Thymus (tissue), 14 donors: ENCODE measurements at places on chromosomes 6 and 20. TPM values are rescaled to one million over a fixed set of nuclear protein-coding genes. Genes with fewer than 3 reads are reported as not detected.
A peak's percentile ranks its signal among the peaks of the same experiment; 100 is the strongest.

GRCh38 chr6:47206626-47207025 is 103.1 kb downstream of the TNFRSF21 start:
- DNase-seq: no peak

Gene PLG
- polyA plus RNA-seq: 0.07 TPM

- no peak for DNase-seq
Observed at GRCh38 chr6:158069800-158070195, 88.1 kb downstream of the SYNJ2 start.

GRCh38 chr6:152146385-152146784 is 338.9 kb downstream of the ESR1 start:
- no peak for DNase-seq

Gene E2F1
- 3.3 TPM for polyA plus RNA-seq

Gene SLC22A16
- 1.0 TPM for polyA plus RNA-seq

Gene LY6G6D
- polyA plus RNA-seq: not detected

Gene HLA-DQB2
- 12.2 TPM for polyA plus RNA-seq

Gene COL21A1
- 3.5 TPM for polyA plus RNA-seq

DNA sequence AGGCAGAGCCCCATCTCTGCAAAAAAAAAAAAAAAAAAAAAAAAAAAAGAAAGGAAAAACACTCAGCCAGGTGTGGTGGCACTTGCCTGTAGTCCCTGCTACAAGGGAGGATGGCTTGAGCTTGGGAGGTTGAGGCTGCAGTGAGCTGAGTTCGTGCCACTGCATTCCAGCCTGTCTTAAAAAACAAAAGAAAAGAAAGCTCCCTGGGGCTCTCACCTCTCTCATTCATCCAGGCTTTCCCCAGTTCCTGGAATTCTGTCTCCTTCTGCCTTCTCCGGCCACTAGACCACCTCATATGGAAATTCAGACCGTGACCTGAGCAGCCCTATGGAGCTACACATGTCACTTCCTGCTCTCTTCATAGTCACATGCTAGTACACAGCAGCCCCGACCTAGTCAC is 101.1 kb upstream of the TAB2 start:
- no peak for DNase-seq

Gene CCN5
- polyA plus RNA-seq: 3.5 TPM

Gene CD40
- 30.6 TPM for polyA plus RNA-seq

DNA sequence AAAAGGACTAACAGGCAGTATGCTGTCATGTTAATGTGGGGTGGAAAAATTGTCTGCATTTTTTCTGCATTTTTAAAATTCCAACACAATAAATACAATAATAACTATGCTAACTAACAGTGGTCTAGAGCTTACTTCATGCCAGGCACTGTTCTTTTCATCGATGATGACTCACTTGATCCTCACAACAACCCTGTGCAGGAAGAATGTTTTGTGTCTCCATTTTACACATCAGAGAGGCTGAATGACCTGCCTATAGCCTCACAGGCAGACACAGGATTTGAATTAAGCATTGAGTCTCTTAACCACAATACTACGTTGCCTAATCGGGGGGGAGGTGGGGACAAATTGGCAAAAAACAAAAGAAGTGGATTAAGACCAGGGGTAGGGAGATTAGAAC is 26.9 kb upstream of the FANCE start:
- no peak for DNase-seq

GRCh38 chr6:84422380-84422968 is 195.0 kb upstream of the CEP162 start:
- no peak for DNase-seq

Gene NMBR
- polyA plus RNA-seq: 0.07 TPM

GRCh38 chr6:90271831-90272230 is 24.8 kb downstream of the BACH2 start:
- DNase-seq: no peak

DNA sequence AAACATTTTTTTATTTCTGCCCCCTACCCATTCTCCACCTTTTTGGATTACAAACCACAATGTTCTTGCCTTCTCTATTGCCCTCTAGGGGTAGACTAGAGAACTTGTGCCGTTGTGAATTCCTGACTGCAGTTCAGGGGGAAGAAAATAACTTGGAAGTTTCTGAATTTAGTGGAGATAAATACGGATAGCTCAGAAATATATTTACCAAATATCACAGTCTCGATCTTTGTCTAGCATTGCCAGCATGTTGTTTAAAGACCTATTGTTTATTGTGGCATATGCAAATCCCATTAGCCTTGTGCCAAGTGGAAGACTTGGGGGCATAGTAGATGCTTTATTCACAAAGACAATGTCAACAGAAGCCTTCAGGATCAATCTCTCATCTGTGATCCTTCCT is 154.1 kb upstream of the MMS22L start:
- DNase-seq: no peak

DNA sequence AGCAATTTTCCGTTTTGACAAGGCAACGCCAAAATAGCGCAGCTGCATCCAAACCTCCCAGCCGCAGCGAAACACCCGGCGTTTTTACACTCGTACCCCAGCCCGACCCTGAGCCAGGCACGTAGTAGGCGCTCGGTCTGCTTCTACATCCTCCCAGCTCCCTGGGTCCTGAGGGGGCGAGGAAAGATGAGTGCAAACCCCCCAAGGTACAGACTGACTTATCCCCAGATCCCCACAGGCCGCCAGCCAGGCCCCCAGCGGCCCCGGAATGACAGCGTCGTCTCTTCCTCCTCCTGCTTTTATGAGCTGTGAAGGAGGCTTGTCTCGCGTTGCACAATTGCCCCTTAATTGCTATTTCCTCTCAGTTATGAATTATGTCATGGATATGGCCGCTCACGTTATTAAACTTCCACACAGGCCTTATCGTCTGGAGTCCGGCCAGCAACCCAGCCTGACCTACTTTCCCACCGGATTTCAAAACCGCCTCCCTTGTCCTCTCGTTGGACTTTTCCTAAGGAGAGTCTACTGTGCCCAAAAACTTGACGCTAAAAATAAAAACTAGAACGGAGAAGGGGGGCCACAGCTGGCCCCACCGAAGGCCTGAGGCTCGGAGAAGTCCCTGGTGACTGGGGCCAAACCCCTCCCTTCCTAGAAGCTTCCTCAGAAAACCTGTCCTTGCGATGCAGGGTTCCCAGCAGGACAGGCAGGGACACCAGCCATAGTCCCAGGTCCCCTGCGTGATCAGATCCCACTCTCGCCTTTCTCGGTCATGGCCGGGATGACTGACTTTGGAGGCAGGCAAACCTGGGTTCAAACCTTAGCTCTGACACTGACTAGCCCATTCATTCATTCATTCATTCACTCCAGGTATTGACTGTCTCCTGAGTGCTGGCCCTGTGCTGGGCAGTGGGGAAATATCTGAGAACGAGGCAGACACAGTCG is 130.9 kb upstream of the PTPN1 start:
- no peak for DNase-seq

Gene FAXC
- polyA plus RNA-seq: 11.7 TPM

DNA sequence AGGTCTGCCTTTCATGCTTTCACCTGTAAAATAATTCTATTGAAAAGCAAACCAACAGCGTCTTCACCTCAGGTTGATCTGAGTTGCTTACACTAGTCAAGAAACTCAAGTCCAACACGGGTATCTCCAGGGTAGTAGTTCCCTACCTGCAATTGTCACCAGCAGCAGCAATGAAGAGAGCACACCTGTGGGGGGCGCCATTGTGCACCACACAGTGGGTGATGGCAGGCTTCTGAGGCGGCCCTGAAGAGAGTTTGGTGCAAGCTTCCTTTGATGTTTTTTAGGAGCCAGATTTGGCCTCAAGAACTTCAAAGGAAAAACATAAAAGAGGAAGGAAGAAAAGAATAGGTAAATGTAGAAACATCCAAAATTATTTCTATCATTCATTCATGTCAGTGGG is 45.1 kb downstream of the KIAA0319 start:
- no peak for DNase-seq

GRCh38 chr6:159125951-159126352 is 43.2 kb upstream of the FNDC1 start:
- no peak for DNase-seq

DNA sequence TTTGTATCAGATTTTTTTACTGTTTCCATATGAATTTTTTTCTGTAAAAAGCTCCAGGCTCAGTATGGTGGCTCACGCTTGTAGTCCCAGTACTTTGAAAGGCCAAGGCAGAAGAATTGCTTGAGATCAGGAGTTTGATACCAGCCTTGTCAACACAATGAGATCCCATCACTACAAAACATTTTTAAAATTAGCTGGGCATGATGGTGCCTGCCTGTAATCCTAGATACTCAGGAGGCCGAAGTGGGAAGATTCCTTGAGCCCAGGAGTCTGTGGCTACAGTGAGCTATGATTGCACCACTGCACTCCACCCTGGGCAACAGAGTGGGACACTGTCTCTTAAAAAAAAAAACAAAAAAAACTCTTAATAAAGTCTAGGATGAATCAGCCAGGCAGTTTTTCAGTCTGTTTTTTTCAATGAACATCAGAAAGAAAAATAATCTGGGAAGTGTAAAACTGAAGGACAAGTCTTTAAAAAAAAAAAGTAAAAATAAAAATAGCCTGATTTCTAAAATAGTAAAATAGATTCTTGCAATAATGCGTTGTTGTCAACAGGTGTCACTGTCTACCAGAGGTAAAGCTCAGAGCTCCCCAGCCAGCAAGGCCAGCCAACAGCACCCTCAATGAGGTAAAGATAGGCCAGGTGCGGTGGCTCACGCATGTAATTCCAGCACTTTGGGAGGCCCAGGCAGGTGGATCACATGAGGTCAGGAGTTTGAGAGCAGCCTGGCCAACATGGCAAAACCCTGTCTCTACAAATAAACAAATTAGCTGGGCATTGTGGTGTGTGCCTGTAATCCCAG is 9.3 kb upstream of the ATG5 start:
- peak; percentile 16 for DNase-seq

DNA sequence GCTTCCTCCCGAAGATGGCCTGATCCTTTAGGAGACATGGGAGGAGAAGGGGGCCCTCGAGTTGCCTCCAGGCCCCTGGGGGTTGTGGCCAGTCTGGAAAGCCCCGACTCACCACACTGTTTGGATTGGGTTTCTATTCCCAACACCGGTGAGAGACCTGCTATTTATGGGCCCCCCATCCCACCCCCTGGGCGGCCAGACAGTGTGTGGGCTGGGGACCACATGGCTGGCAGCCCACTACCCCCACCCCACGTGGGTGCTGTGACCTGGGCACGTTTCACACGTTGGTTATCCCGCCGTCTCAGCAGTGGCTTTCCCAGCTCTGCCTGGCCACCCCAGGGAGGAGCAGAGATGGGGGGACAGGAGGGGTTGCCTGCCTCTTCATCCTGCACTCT is 116.1 kb downstream of the VEGFA start:
- no peak for DNase-seq

- DNase-seq: no peak
Observed at GRCh38 chr6:147900247-147900830, 391.8 kb downstream of the SAMD5 start.

DNA sequence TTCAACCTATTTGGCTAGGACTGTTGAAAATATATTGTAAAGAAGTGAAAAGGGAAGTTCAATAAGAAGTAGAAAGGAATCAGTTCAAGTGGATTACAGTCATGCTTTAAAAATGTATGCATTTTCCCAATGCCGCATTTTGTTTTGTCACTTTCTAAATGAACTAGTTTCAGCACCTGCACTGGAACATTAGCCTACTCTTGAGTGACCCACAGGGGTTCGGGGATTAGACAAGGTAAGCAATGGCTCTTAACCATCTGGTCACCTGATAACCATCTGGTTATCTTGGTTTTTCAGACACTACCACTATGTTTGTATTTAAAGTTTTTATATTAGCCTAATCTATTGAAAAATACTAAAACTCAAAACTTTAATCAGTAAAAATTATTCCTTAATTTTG is 97.6 kb downstream of the CD164 start:
- no peak for DNase-seq

- no peak for DNase-seq
Observed at GRCh38 chr6:21922086-21922485, 328.5 kb downstream of the SOX4 start.

Gene BANF2
- 0.25 TPM for polyA plus RNA-seq

DNA sequence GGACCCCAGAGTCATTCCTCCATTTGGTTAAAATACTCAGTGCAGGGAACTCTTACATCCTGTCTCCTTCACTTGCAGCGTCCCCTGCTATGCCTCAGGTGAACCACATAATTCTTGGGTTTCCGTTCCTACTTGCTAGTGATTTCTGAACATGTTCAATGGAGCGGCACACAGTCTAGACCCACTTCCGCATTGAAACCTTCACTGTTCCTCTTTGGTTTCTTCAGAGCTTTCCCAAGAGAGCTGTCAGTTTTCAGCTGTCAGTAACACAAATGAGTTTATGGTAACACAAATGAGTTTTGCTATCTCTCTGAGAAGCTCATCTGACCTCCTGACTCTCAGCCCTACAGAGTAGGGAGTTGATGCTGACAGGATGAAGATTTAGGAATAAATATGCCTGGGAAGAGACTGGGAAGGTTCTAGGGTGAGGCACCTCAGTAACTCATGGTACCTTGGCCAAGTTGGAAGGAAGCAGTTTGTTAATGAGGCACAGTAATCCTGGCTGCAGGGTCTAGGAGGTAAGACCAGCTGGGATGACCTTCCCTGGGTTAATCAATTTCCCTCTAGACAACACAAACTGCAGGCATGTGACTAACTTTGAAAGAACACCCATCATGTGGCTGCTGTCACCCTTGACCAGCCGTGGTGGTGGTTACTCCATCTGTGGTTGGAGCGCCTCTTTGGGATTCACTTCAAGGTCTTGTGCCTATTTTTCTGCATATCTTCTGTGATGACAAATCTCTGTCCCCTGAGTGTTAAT is 5.4 kb downstream of the SYS1 start:
- peak; percentile 48 for DNase-seq

Gene CLPSL1
- polyA plus RNA-seq: 0.14 TPM

Gene SLC25A27
- 27.0 TPM for polyA plus RNA-seq

GRCh38 chr6:38847497-38847896 is 132.4 kb downstream of the DNAH8 start:
- no peak for DNase-seq

DNA sequence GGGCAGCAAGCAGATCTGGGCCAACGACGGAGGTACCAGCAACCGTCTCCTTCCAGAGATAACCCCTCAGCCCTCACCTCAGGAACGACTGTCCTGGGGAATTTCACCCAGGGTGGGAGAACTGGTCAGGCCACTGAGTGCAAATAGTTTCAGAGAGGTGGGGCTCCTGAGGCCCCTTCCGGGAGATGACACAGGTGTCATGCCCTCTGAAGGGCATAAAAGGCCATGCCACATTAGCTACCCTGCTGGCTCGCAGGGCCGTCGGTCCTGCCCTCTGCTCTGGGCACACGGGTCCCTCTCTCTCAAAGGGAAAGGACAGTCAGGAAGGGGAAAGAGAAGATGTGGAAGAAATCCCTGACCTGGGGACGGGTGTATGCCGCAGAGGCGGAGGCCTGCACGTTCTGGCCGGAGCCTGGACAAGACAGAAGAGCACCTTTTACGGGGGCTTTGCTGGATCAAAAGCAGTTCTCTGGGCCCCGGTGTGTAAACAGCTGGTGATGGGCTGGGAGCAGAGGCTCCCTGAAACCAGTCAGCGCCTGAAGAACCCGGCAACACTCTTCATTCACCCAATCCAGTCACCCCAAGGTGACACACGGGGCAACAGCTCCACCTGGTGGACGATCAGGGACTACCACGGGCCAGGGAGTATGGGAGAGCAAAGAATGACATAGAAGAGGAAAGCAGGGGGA is 6.4 kb upstream of the TAF8 start:
- DNase-seq: no peak

- DNase-seq: peak; percentile 79
Observed at GRCh38 chr20:48750941-48751635, 76.7 kb downstream of the PREX1 start.

- DNase-seq: peak; percentile 81
Observed at GRCh38 chr6:79964607-79965081, 17.3 kb upstream of the ELOVL4 start.

- no peak for DNase-seq
Observed at GRCh38 chr6:82370788-82371187, 7.2 kb downstream of the TPBG start.
